DMS79 treated with DMSO at 0.1 percent for 48 hours (cell line): ENCODE measurements at places on chromosomes 4 and X.

DNA sequence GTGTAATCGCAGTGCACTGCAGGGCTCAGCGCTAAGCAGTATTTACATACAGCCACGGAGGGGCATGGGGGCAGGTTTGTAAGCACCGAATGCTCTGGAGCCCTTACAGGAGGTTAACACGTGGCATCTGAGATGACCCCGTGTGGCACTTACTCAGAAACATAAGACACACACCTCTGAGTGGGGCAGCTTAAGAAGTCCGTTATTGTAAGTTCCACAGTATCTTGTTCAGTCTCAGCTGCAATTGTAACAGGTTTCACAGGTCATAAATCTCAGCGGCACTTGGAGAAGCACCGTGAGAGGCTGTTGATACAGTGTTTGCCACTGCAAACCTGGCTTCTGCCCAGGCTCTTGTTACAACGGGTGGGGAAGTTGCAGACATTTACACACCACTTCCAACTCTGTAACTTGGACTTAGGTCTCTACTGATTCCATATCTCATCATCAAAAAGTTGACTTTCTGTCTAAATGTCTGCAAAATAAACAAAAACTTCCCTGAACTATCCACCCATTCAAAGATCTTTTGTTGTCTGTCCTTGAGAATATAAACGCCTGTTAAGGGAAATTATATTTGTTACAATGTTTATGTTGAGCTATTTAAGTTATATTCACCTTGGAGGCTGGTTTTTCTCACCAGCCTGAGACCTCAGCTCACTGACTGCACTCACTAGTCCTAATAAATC, 10.3 kb downstream of the CPLX1 start:
- peak; percentile 57 for DNase-seq

DNA sequence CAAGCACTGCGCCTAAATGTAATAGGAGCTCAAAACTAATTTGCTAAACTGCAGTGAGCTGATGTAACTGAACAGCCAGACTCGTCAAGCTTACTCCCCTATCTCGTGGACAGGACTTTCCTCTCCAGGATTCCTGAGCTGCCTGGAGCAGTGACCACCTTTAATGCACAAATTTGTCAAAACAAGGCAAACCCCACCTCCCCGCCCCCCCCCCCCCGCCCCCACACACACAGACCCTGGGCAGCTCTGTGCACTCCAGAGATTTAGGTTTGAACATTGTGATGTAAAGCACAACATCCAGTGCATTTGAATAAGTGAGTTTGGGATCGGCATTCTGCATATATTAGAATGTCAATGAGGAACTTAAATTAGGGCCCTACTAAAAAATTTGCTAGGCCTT, 77.7 kb upstream of the DHX15 start:
- no peak for DNase-seq

GRCh38 chrX:66410806-66411205, 228.1 kb downstream of the EDA2R start:
- DNase-seq: no peak

DNA sequence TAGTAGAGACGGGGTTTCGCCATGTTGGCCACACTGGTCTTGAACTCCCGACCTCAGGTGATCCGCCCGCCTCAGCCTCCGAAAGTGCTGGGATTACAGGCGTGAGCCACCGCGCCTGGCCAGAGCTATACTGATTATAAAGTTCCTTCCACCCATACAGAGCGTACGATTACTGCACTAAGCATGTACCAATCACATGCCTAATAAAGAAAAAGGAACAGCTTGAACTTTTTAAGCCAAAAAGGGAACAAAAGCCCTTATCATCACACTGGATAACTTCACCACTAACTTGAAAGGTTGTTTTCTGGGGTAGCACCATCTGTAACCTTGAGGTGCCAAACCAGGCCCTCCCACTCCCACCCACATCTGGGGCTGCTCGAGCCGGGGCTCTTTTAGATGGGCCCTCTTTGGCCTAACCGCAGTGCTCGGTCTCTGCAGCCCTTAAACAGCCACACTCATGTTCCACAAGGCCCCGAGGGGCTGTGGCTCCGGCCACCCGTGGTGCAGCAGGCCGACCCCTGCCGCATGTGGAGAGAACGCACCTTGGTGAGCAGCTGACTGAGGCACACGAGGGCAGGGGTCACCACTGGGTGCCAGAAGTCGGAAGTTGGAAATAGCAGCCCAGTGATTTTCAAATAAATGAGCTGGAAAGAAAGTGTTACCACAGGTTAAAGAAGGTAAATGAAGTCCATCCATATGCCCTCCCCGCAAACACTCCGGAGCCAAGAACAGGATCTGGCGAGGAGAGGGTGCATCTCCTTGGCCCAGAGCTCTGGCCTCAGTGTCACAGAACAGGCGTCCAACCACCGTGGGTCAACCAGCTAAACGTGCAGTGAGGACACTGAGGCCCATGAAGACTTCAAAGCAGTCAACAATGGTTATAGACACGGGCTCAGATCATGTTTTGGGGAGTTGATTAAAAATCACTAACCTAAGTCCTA, 18.4 kb downstream of the NOP14 start:
- no peak for DNase-seq
